Left ventricle myocardium inferior (tissue), 1 donor: ENCODE measurements at places on chromosomes 16 and 17. TPM values are rescaled to one million over a fixed set of nuclear protein-coding genes. Genes with fewer than 3 reads are reported as not detected.

KRTAP3-1 gene
- not detected for total RNA-seq

DLX3 gene
- total RNA-seq: not detected

SYCE1L gene
- 0.66 TPM for total RNA-seq

NTN3 gene
- 0.14 TPM for total RNA-seq

GRCh38 chr16:78794581-78795250 lies 695.3 kb downstream of the WWOX start:
- DNase-seq: no peak

- no peak for DNase-seq
Observed at GRCh38 chr17:48244121-48244711, 136.7 kb downstream of the SNX11 start.

DNA sequence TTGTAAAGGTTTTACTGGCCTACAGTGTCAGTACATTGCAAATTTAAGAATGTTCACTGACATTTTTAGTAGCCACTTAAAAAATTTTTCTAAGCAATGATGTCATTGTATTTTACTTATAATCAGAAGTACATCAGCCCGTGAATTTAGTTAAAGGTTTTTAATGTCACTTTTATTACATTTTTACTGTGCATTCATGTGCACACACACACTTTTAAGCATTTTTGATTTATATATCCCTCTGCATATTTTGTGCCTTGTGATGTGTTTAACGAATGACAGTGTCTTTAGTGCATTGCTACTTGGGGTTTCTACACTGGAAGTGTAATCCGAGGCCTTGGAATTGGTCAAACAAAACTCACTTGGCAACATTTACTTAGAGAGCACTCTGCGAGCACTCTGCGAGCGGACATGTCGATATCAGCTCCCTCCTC lies 190.4 kb downstream of the WWOX start:
- no peak for DNase-seq

GRCh38 chr17:34499576-34499975 lies 79.8 kb upstream of the TMEM132E start:
- no peak for DNase-seq

DNA sequence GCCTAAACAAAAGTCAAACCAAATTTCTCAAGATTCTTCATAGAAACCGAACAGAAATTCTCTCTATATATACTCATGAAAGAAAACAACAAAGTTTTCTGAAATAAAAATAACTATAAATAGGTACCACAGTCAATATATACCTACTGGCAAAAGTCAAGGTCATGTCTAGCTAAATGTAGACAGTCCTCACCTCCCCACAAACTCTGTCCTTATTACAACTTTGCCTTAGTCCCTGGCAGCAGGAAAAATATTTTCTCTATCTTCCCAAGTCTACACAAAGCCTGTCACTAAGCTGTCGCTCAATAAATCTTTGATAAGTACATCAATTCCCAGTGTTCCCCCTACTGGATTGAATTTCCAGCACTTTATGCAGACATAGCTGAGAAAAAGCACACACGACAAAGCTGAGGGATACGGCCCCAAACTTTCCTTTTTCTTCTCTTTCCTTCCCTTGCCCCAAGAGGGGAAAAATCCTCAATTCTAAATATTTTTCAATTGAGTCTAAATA lies 2.7 kb downstream of the CFAP20 start:
- no peak for DNase-seq

DNA sequence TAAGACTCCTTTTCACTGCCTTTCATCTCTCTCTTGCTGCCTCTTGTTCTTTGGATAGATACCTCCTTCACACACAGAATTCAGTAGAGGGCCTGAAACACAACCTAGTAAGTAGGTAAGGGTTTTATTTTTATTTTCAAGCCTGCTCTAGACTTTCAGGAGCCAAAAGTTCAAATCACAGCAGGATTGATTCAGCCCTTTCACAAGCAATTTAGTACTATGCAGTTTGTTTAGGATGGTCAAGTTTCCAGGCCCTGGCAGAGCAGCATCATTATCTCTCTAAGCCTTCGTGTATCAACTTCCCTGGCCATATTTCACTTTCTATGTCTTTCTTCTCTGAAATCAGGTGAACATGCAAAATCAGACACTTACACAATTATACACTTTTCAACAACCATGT lies 148.8 kb upstream of the CORO6 start:
- no peak for DNase-seq

GRCh38 chr16:78560997-78561396 lies 461.5 kb downstream of the WWOX start:
- no peak for DNase-seq

DNA sequence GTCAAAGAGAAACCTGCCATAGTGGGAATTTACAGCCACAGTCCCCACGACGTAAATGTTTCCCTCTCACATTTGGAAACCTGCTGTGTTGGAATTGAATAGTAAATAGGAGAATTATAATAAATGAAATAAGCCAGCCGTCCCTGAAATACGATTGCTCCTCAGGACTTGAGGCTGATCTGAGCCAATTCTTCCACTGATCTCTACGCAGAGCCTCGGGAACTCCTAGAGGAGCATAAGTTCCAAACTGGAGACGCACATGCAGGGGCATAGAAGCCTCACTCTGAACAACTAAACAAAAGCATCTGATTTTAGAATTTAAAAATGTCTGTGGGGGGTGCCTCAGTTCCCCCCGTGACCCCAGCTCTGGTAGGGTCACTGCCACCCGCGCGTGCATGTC lies 10.2 kb upstream of the TEX19 start:
- DNase-seq: no peak

DNA sequence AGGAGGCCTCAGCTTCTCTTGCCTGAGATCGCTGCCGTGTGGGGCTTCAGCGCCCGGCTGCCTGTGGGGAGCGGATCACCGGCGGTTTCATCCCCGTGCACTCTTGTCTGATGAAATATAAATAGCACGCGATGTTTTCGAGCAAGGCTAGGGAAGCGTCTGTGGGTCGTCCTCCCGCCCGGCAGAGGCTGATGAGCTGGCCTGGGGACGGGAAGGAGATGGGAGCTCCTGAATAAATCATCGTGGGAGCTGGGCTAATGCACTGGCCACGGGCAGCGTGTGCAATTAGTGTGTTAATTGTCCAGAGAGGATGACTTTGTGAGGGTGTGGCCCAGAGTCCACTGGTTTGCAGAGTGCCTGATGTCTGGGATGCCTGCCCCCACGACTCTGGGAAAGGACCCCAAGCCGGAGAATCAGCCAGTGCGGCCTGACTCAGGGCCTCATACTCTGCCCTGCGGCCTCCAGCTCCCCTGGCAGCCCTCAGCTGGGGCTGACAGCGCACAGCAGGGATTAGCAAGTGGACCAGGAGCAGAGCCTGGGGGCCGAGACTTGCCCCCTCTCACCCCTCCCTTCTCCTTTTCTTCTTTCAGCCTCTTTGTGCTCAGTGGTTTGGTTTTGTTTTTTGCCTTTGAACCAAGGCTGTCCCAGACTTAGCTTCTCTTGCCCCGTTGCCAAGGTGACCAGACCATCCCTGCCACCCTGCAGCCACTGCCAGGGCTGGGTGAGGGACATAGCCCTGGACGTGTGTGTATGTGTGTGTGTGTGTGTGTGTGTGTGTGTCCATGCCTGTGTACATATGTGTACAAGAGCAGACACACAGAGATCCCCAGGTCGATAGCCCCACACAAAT lies 21.4 kb downstream of the KCNJ12 start:
- DNase-seq: no peak

GRCh38 chr16:88004391-88004790 lies 53.2 kb downstream of the BANP start:
- no peak for DNase-seq

DNA sequence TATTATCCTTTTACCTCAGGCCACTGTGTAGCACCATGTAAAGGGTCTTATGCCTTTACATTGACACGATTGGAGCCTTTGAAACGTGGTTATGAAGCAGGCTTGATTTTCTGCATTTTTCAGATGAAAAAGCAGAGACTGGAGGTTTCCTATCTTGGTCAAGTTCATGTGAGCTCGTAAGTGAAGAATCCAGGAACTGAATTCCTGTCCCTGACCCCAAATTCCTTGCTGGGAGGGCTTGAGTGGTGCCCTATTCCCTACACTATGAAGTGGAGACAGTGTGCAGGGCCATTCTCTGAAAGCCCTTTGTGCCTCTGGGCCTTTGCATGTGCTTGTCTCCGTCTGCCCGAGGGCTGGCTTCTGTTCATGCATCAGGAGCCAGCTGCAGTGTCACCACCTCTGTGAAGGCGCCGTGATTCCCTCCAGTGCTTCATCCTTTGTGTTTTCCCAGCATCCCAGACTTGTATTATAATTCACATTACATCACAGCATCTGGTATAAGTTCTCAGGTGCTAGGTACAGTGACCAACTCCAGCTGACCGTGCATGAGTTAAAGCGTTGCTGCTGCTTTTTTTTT lies 181.1 kb downstream of the SNX29 start:
- DNase-seq: no peak

DNA sequence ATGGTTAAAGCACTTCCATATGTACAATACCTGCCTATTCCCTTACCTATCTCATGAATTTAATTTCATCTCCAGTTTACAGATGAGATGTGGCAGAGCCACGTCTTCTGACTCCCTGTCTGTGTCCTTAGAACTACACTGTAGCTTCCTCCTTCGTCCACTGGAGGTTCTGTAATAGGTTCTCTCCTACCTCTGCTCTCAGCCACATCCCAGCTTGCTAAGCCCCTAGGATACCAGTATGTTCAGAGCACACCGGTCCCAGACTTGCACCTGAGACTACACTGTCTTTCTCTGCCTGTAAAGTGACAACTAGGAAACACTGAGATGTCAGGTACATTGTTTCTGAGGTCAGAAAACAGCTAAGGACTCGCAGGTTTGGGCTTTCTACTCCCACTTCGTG lies 3.8 kb upstream of the RASL10B start:
- no peak for DNase-seq

DNA sequence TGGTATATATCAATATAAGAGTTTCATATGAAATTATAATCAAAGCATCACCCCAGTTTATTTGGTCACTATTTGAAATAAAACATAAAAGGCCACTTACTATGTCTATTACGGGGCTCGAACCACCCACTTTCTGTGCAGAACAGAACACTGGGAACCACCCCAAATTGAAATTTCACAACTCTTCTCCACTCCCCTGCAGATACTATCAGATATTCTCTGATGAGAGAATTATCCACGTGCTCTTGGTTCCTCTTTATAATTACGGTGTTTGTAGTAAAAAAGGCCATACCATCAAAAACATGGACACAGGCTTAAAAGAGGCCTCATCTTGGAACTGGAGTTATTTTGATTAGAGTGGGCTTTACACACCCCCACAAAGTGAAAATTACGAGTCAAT lies 82.8 kb downstream of the WDR59 start:
- no peak for DNase-seq

DNA sequence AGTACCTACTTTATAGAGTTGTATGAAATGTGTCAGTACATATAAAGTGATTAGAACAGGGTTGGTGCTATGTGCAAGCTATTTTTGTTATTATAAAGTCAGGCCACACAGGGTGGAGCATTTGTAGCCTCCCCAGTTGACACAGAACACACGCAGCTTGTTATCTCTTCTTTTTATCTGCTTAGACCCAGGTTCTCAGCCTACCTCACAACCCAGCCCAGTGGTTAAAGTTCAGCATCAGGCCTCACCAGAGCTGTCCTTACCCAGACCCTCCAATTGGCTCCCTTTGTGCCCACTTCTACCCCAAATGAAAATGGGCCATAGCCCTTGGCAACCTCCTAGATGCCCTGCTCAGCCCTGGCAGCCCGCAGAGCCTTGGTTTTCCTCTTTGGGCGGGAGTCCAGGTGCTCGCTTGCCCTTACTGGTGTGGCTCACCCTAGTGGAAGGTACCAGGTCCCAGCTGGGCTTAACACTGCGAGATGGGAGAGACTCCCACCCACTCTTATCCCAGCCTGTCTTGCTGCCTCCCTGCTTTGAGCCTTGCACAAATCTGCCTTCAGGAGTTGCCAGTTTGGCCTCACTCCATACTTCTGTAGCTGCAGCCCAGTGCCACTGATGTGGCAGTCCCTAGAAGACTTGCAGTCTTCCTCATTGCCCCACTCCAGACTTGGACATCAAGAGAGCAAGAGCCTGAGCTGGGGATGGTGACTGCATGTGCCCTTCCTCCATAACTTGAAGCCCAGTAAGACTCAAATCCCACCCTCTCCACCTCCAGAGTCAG lies 1.1 kb upstream of the PIGS start:
- DNase-seq: no peak

- DNase-seq: no peak
Observed at GRCh38 chr16:69239851-69240250, 52.9 kb downstream of the SNTB2 start.

DNA sequence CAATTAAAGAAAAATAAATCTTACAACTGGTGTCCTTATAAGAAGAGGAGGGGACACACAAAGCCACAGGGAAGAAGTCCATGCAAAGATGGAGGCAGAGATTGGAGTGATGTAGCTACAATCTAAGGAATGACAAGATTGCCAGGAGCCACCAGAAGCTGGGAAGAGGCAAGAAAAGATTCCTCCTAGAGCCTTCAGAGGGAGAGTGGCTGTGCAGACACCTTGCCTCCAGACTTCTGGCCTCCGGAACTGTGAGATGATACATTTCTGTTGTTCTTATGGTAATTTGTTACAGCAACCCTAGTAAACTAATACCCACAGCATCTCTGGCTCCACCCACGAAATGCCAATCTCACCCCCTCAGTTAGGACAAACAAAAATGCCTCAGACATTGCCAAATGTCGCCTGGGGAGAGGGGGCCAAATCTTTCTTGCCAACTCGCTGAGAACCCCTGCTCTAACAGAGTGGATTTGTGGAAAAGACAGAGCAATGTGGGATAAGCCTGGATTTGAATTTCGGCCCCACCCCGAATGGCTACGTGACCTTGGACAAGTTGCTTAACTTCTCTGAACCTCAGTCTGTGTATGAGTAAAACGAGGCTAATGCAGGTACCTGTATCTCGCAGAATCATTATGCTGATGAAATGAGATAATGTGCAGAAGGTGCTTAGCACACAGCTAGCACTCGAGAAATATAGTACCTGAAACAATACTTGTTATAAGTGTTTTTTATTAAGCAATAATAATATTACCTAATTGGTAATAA lies 37.1 kb upstream of the CSNK2A2 start:
- DNase-seq: no peak

DNA sequence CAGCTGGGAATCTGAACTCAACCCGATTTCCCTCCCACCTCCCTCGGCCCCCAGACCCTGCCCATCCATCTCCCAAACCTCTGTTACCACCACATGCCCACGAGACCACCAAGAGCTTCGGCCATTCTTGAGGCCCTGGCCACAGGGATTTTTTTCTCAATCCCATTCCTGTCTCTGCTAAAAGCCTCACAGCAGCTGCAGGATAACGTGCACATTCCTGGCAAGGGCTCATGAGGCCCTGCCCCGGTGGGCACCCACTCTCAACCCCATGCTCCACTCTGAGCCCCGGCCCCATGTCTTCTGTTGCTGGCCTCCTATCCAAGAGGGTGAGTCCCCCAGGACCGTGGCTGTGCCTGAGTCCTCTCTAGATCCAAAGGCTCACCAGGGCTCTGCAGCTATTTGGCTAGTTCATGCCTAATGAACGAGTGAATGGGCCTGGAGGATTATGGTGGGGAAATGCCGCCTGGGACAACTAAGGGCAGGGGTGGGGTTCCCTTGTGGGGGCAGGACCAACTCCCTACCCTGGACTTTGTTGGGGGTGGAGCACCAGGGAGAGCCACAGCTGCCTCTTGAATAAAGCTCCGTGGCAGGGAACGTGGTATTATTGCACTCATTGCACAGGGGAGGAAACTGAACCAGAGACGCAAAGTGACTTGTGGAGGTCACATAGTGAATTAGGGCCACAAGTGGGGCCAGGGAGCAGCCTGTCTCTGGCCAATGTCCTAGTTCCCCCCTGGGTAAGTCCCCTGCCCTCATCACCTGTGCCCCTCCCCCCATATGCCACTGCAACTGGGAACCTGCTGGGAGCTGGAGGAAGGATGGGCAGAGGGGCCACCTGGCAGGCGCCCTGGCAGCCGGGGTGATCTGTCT lies 113.8 kb upstream of the SMURF2 start:
- DNase-seq: no peak

- no peak for DNase-seq
Observed at GRCh38 chr17:73463821-73464220, 152.0 kb upstream of the CDC42EP4 start.
